T-helper 1 cell treated with Interleukin-12 subunit alpha and Interleukin-12 subunit beta and Interleukin-4 antibody, amounts not matched to agents 30 ng/mL and 1 ng/mL, for 36 hours (primary cell): ENCODE measurements at places on chromosomes 16 and 17. TPM values are rescaled to one million over a fixed set of nuclear protein-coding genes. Genes with fewer than 3 reads are reported as not detected.

Gene MYH3
- 6.1 TPM in 2 replicates for total RNA-seq

Gene DLX4
- total RNA-seq: 0.17 TPM in 1 of 2 replicates, not detected in the other

Gene TMEM238L
- total RNA-seq: not detected in 2 replicates

Gene NEUROD2
- total RNA-seq: not detected in 2 replicates

Gene CBLN1
- total RNA-seq: not detected in 2 replicates

Gene ZNF174
- total RNA-seq: 11.3 and 12.6 TPM in 2 replicates

Gene TLCD3B
- 1.4 and 2.3 TPM in 2 replicates for total RNA-seq
